ENCODE measurements at places on chromosomes 1 and 21.

- no peak for DNase-seq
These were observed 31.7 kb downstream of the ELK4 start for GRCh38 chr1:205600085-205600484.

DNA sequence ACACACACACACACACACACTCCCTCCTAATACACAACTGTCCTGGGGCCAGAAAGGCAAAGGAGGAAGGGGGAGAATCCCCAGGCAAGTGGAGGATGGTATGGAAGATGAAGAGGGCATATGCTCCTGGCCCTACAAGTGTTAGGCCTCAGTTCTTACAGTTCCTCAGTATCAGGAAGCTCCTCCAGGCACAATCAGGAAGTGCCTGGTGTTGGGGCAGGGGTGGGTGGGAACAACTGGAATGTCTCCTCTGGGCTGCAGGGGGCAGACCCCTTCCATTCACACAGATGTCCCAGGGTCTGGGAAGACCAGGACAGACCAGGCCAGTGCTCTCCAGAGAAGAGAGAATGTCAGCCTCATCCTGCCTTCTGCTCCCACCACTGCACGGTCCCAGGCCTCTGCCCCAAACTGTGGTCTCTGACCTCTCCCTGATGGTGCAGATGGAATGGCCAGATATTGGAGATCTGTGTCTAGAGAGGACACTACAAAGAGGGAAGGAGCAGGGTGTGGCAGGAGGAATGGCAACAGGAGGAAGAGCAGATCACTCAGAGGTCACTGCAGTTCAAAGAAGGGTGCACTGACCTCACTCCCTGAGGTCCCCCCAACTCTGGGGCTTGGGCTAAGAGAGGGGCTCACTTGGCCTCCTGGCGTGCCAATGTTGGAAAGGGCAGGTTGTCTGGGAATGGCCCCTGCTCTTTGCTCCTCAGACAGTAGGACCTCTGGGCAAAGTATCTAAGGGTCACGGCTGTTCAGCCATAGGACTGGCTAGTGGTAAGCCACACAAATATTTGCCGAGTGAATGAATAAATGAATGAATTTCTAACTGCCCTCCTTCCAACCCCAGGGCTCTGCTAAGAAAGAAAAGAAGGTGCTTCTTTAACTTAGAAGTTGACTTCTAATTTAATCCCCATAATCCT is 2.5 kb upstream of the DENND2D start:
- DNase-seq = no peak

- DNase-seq = no peak
These were observed 3.4 kb downstream of the ATP1A4 start for GRCh38 chr1:160154790-160155189.

DNA sequence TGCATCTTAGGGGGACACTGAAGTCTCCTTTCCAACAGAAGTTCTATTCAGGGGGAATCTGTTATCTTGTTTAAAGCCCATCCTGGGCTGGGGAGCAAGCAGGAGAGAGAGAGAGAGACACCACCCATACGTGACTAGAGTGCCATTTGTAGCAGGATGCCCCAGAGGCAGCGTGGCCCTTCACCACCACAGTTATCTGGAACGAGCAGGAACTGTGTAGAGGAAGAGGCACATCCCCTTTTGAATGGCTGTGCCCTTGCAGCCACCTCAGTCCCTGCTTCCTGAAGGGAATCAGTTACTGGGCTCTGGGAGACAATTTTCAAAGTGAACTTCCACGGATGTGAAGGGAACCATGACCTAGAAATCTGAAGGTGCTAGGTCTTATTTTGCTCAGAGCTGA is 19.4 kb upstream of the LAMTOR5 start:
- DNase-seq = no peak

- no peak for DNase-seq
These were observed 5.6 kb downstream of the CRCT1 start for GRCh38 chr1:152519851-152520250.

- no peak for DNase-seq
These were observed 9.5 kb downstream of the GPSM2 start for GRCh38 chr1:108886292-108886691.

GRCh38 chr21:36627242-36627641 is 71.7 kb upstream of the SIM2 start:
- DNase-seq = no peak

GRCh38 chr1:164803366-164803765 is 244.4 kb downstream of the PBX1 start:
- no peak for DNase-seq

- DNase-seq = no peak
These were observed 369.6 kb upstream of the USP24 start for GRCh38 chr1:55584526-55585401.

DNA sequence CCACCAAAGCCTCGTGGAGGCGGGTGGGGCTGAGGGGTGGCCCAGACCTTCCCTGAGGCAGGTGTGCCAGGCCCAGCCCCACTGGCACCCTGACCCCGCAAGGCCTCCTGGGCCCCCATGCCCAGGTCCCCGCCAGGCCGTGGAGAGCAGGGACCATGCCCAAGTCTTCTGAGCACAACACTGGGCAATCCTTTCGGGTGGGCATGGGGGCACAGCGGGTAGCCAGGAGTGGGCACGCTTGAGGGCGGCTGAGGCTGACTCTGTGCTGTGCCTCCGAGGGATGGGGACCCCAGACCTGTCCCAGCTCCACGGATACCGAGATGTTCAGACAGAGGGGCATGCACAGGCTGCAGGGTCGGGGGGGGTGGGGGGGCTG is 12.9 kb downstream of the CFAP410 start:
- DNase-seq = no peak

- DNase-seq = no peak
These were observed 8.7 kb upstream of the TMEM52 start for GRCh38 chr1:1927751-1928150.

DNA sequence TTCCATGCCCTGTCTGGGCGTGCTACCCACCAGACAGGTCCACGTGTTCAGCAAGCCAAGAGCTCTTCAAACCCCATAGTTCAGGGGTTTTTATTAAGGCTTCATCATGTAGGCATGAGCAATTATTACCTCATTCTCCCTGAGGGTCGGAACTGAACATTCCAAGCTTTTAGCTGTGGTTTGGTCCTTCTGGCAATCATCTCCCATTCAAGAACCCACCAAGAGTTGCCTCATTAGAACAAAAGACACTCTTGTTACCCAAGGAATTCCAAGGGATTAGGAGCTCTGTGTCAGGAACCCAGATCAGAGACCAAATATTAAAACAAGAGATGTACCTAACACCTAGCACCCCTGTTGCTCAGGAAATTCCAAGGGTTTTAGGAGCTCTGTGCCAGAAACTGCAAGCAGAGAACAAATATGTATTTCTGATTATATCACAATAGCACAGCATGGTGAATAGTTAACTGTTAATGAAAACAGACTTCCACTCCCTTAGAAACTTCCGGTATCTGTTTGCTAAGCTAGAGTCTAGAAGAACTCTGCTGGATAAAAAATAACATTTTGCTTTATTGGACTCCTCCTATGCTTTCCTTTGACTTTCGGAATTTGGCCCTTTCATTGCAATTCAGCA is 201.2 kb upstream of the L1TD1 start:
- DNase-seq = no peak

Measured in nucleus accumbens (tissue), 56 donors.